ENCODE measurements at places on chromosomes 7 and 10. TPM values are rescaled to one million over a fixed set of nuclear protein-coding genes. Genes with fewer than 3 reads are reported as not detected.
A peak's percentile ranks its signal among the peaks of the same experiment; 100 is the strongest.

DNA sequence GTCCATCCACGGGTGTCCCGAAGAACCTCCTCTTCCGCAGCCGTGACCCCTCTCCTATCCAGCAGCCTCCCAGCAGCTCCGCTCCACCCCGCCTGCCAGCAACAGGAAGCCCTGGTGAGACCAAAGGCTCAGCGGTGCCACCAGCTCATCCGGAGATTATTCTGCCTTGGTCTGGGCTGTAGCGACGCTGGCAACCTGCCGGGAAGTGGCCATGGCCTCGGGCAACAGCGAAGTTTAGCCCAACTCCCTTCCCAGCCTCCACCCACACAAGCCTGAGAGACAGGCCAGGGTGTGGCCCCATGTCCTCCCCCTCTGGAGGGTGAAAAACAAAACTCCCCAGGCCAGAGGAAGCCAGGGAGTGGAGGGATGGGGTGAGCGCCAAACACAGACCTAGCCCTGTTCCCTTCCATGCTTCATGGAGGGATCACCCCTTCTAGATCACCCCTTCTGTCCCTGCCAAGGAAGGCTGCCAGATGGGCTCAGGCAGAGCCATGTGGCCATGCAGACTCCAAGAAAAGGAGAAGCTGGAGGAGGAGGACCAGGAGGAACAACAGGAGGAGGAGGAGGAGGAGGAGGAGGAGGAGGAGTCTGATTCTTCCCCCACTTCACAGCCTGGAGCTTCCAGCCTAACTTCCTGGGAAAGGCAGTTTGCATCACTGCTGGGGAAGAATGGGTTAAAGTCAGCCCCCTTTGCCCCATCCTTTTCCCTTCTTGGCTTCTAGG, 918 bp downstream of the CALHM2 start:
- no peak for DNase-seq
- H3K4me1 ChIP-seq: peaks cover 27% of the 10 kb centered on the region
- no peaks in the 10 kb centered on the region for H3K36me3 ChIP-seq

DNA sequence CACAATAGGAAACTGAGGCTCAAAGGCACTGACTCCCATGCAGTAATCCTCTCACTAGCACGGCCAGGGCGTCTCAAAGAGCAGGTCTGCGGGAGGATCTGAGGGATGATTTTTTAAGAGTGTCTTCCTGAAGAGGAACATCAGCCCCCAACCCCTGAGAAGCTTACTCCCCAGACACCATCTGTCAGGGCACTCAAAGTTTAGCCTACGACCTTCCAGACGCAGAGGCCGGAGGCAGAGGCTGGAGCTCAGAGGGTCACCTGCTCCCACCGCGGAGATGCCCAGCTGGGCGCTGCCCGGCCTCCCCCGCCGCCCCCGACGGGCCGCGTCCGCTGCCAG, 1.7 kb downstream of the ZNF777 start:
- no peak for DNase-seq
- H3K36me3 ChIP-seq: peaks cover 20% of the 10 kb centered on the region
- peak overlapping the region; percentile 57 for H3K4me3 ChIP-seq
- no peak overlapping the region for H3K27ac ChIP-seq

- no peaks in the 10 kb centered on the region for H3K27me3 ChIP-seq
- H3K4me3 ChIP-seq: no peak overlapping the region
- no peaks in the 10 kb centered on the region for H3K4me1 ChIP-seq
- H3K36me3 ChIP-seq: no peaks in the 10 kb centered on the region
- peak; percentile 18 for DNase-seq
- no peak overlapping the region for H3K27ac ChIP-seq
Measured at GRCh38 chr7:11319491-11320274, 346.0 kb downstream of the PHF14 start.

- no peak overlapping the region for H3K4me3 ChIP-seq
- no peaks in the 10 kb centered on the region for H3K4me1 ChIP-seq
- no peak for DNase-seq
- no peaks in the 10 kb centered on the region for H3K36me3 ChIP-seq
- H3K27ac ChIP-seq: no peak overlapping the region
- no peaks in the 10 kb centered on the region for H3K27me3 ChIP-seq
Measured at GRCh38 chr10:26799342-26799741, 61.4 kb downstream of the ABI1 start.

DNA sequence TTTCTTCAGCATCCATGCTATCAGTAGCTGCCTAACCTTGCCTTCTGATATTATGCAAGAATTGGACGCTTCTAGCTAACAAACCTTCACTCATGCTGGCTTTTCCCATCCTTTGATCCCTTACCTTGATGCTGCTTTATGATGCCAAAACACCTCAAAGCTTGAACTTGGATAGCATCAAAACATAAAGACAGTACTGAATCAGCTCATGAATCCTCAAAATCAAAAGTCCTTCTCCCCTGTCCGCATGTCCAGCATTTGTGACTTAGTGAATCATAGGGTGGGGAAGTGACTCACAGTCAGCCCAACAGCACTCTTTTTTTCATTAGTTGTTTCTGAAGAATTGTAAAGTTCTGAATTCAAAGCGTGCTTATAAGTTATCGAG, 89.5 kb upstream of the PIK3CG start:
- peak; percentile 84 for DNase-seq
- H3K36me3 ChIP-seq: no peaks in the 10 kb centered on the region
- peak overlapping the region; percentile 88 for H3K27ac ChIP-seq
- H3K4me1 ChIP-seq: peaks cover 34% of the 10 kb centered on the region
- H3K4me3 ChIP-seq: peak overlapping the region; percentile 43

- no peak overlapping the region for H3K27ac ChIP-seq
- H3K4me3 ChIP-seq: no peak overlapping the region
- no peak for DNase-seq
Measured at GRCh38 chr10:87622314-87623004, 37.2 kb upstream of the PAPSS2 start.

- DNase-seq: no peak
- H3K4me3 ChIP-seq: no peak overlapping the region
- no peaks in the 10 kb centered on the region for H3K27me3 ChIP-seq
- H3K4me1 ChIP-seq: no peaks in the 10 kb centered on the region
Measured at GRCh38 chr7:12369756-12370155, 33.9 kb downstream of the VWDE start.

GRCh38 chr7:38211940-38212339, 33.9 kb downstream of the STARD3NL start:
- H3K4me1 ChIP-seq: peaks cover 8% of the 10 kb centered on the region
- peak; percentile 48 for DNase-seq
- no peak overlapping the region for H3K4me3 ChIP-seq

DNA sequence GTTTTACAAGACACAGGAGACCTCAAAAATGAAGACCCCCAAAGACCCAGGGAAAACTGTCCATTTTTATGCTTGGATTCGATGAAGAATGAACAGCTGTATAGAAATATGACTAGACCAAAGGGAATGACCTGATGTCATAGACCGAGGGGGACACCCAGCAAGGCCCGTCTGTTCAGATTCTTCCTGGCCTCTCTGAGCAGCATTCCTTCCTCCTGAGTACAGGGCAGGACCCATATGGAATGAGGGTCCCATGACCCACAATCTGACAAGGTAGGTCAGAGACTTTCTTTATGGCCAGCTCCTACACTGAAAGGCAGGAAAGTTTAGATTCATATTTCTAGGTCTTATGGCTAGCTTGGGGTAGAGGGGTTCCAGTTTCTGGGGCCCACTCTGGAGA, 356.0 kb downstream of the GATA3 start:
- no peak overlapping the region for H3K27ac ChIP-seq
- H3K36me3 ChIP-seq: no peaks in the 10 kb centered on the region
- H3K4me3 ChIP-seq: no peak overlapping the region
- H3K4me1 ChIP-seq: no peaks in the 10 kb centered on the region
- no peak for DNase-seq

- no peak overlapping the region for H3K27ac ChIP-seq
- no peak for DNase-seq
- no peaks in the 10 kb centered on the region for H3K4me1 ChIP-seq
- H3K4me3 ChIP-seq: no peak overlapping the region
- no peaks in the 10 kb centered on the region for H3K27me3 ChIP-seq
- H3K36me3 ChIP-seq: no peaks in the 10 kb centered on the region
Measured at GRCh38 chr10:83816942-83817341, 322.4 kb upstream of the GHITM start.

DNA sequence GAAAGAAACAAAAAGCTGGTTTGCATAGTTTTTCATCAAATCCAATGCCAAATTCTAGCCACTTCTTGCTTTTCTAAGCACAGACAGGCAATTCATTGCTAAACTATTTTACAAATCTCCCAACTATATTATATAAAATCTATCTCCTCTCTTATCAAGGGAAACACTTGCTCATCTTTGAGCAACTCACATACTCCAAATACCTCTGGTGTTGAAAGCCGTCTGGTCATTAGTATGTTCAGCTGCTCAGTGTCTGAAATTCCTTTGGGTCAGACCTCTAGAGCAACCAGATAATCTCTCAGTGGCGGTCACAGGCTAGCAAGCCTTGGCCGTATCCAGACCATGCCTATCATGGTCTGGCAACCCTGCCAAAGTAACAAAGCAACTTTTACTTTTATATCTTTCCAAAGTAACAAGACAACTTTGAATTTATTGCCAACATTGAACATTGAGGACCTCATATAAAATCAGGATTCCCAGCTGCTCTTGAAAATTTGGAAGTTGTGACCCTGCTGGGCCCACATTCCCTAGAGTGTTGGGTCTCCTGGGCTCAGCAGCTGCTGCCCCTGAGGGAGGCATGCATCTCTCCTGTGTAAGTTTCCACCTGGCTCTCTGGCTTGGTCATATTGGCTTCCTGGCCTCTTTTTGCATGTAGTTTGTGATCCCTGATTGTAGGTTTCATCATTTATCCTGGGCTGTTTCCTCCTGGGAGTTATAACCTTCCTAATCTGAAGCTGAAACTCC, 56.8 kb upstream of the LANCL2 start:
- peak; percentile 97 for DNase-seq
- H3K27me3 ChIP-seq: no peaks in the 10 kb centered on the region
- no peaks in the 10 kb centered on the region for H3K36me3 ChIP-seq
- H3K4me3 ChIP-seq: no peak overlapping the region
- peaks cover 27% of the 10 kb centered on the region for H3K4me1 ChIP-seq

DNA sequence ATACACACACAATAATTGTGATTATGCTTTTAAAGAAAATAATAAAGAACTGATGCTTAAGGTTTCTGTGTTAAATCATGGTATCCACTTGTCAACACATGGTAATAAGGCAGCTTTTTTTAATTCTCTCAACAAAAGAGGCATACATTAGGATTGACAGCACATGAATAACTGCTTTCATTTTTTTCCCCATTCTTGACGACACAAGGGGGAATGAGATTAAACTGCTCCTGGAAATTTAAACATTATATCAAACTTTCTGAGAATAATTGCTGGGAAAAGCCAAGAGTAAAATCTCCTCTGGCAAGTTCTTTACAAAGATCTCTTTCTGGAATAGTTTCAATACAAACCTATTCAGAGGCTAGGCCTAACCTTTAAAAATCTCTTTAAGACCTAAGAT, 99.0 kb upstream of the GPR22 start:
- H3K27me3 ChIP-seq: no peaks in the 10 kb centered on the region
- DNase-seq: no peak
- peaks cover 3% of the 10 kb centered on the region for H3K4me1 ChIP-seq
- no peaks in the 10 kb centered on the region for H3K36me3 ChIP-seq
- H3K4me3 ChIP-seq: no peak overlapping the region
- no peak overlapping the region for H3K27ac ChIP-seq

DNA sequence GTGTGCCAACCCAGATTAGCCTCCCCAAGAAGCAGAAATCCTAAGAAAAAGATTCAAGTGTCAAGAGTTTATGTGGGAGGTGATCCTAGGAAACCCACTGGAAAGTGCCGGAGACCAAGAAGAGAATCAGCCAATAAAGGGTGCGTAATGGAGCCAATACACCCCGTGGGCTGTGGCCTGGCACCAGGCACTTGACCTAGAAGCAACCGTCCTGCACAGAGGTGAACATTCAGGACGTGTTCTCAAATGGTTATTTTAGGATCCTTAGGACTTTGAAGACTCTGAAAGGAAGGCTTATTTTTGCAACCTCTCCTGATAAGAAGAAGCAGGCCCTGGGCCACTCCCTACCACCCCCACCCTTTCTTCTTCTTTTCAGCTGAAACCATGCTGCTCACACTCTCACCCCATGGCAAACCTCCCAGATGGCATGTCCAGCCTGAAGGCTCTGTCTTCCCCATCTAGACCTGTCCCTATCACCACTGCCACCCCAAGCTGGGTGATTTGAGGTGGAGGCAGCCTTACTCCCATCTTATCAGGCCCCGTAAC, 46.6 kb downstream of the VSTM4 start:
- H3K27ac ChIP-seq: no peak overlapping the region
- H3K27me3 ChIP-seq: no peaks in the 10 kb centered on the region
- H3K4me3 ChIP-seq: no peak overlapping the region
- no peak for DNase-seq
- no peaks in the 10 kb centered on the region for H3K4me1 ChIP-seq

GRCh38 chr7:108030516-108030915, 27.6 kb upstream of the LAMB1 start:
- no peak overlapping the region for H3K4me3 ChIP-seq
- H3K4me1 ChIP-seq: peaks cover 21% of the 10 kb centered on the region

GRCh38 chr10:3720228-3721019, 64.6 kb downstream of the KLF6 start:
- H3K27me3 ChIP-seq: no peaks in the 10 kb centered on the region
- H3K27ac ChIP-seq: no peak overlapping the region
- H3K4me3 ChIP-seq: no peak overlapping the region

The GPR37 gene
- 9.8 TPM for total RNA-seq

The CACNB2 gene
- 0.46 TPM for total RNA-seq

The PDIA4 gene
- 284 TPM for total RNA-seq

The FAM221A gene
- total RNA-seq: 3.0 TPM

The TAS2R3 gene
- total RNA-seq: 1.2 TPM

The BHLHA15 gene
- 0.57 TPM for total RNA-seq

The CRHR2 gene
- total RNA-seq: not detected
